ENCODE measurements at places on chromosomes 4 and X.

- no peak for DNase-seq
These were observed 205.9 kb downstream of the TLL1 start for GRCh38 chr4:166078955-166079354.

DNA sequence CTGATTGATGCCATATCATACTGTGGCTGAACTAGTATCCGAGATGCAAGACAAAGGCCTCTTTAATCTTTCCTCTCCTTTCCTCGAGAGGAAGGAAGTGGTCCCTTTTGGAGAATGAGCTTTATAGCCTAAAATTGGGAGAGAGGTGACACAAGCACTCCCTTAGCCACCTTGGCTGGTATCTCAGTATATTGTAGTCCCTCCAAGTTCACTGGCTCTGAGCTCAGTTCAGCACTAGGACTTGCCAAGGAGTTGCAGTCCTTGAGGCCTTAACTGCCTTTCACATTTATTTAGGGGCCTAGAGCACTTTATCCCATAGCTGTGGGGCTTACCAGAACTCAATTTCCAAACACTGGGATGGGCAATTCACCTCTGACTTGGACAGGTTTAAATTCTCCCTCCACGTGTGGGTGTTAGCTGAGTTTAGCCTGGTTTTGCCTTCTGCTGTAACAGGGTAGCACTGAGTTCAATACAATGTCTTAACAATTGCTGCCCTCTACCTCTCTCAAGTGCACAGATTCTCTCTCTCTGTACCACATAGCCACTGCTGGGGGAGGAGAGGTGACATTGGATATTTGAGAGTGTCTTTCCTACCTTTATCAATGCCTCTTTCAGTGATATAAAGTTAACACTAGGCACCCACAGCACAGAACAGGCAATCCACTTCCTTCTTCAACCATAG, 216.4 kb downstream of the TECRL start:
- DNase-seq: no peak

DNA sequence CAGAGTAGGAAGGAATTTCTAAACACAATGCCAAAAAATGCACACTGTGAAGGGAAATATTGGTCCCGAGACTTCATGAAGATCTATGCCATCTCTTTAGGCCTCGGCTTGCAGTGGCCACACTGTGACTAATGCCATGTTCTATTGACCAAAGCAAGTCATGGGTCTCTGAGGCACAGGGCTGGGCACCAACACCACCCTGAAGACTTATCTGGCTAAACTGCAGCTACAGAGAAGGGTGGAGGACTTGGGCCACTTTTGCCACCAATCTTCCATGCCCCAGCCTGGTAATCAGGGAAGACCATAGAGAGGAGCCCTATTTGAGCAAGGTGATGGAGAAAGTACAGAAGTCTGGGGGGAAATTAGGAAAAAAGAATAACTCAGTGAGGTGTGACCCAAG, 42.1 kb downstream of the HMX1 start:
- no peak for DNase-seq

- no peak for DNase-seq
These were observed 45.7 kb downstream of the MID1 start for GRCh38 chrX:10574663-10575062.

- no peak for DNase-seq
These were observed 182.1 kb downstream of the CPE start for GRCh38 chr4:165560941-165561340.

GRCh38 chr4:159191989-159192388, 89.1 kb downstream of the RAPGEF2 start:
- DNase-seq: no peak

DNA sequence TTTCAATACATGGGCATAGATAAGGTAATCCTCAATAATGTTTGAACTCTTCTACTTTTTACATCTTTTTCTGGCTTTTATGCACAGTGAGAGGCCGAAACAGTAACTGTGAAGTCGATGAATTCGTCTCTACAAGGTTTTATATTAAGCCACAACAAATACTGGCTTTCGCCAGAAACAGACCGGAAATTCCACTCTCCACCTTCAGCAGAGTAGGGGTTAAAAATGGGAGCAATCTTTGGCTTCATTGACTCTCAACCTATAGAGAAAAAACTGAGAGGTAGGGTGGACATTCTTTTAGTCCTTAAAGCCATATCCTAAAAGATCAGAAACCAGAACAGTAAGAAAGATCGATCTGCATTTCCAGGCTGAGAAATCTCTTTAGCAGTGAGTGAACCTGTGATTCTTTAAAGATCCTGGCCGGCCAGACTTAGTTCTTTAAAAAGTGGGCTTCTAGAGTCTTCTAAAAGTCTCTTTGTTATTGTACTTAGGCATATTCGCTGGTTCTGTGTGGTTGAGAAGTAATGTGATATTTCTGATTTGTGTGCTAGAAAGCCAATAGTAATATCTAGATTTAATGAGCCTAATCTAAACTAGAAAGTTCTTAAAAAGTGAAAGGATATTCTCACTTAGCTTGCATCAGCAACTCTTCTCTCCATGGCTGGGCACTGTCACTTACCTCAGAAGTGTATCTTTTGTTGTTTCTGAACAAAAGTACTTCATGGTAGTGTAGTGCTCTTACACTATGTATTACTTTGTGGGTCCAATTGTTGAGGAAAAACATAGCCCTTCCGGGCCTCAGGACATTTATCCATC, 2.0 kb downstream of the HSPA4L start:
- DNase-seq: no peak

GRCh38 chr4:170087163-170087700, 2.5 kb downstream of the AADAT start:
- no peak for DNase-seq

- DNase-seq: no peak
These were observed 260.7 kb downstream of the SNCA start for GRCh38 chr4:89576246-89576645.

DNA sequence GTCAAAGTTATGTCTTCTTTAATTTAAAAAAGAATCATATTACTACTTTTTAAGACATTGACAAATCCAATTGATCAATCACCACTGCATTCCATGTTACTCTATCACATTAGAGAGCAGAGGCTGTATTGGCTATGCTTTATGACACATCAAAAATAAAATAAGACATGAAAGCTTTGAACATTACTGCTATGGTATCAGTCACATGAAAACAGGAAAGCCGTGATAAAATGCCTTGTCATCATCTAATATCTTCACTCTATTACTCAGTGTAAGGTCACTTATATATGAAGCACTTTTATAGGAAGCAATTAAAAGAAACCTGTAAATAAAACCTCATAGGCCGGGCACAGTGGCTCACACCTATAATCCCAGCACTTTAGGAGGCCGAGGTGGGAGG, 27.7 kb upstream of the CEP135 start:
- no peak for DNase-seq

GRCh38 chr4:86977621-86978184, 42.9 kb downstream of the AFF1 start:
- peak; percentile 62 for DNase-seq

GRCh38 chr4:15874671-15875070, 63.9 kb downstream of the FGFBP1 start:
- no peak for DNase-seq

DNA sequence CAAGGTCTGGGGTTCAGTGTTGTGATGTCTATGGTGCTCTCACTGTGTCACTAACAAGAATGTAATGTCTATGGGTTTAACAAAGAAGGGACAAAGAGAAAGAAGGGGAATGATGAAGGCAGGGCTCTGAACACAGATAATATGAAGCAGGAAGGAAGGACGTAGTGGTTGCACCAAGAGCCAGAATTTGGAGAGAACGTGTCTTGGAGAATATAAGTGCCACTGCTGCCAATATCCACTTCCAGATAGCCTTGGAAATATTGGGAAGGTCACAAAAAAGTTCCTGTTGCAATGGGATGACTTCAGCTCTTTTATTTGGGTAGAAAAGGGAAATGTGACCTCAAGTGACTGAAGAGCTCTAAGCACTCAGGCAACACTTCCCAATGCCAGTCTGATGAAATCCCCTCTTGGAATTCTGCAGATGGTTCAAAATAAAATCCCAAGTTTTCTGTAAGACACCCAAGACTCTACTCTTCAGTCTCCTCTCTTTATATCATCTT, 131.8 kb downstream of the PRKX start:
- DNase-seq: no peak

DNA sequence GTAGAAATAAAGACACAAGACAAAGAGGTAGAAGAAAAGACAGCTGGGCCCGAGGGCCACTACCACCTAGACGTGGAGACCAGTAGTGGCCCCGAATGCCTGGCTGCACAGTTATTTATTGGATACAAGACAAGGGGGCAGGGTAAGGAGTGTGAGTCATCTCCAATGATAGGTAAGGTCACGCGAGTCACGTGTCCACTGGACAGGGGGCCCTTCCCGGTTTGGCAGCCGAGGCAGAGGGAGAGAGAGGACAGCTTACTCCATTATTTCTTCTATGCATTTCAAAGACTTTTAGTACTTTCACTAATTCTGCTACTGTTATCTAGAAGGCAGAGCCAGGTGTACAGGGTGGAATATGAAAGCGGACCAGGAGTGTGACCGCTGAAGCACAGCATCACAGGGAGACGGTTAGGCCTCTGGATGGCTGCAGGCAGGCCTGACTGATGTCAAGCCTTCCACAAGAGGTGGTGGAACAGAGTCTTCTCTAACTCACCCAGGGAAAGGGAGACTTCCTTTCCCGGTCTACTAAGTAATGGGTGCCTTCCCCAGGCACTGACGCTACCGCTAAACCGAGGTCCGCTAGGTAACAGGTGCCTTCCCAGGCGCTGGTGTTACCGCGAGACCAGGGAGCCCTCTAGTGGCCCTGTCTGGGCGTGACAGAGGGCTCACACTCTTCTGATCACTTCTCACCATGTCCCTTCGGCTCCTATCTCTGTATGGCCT, 44.9 kb downstream of the ZBTB49 start:
- peak; percentile 15 for DNase-seq

DNA sequence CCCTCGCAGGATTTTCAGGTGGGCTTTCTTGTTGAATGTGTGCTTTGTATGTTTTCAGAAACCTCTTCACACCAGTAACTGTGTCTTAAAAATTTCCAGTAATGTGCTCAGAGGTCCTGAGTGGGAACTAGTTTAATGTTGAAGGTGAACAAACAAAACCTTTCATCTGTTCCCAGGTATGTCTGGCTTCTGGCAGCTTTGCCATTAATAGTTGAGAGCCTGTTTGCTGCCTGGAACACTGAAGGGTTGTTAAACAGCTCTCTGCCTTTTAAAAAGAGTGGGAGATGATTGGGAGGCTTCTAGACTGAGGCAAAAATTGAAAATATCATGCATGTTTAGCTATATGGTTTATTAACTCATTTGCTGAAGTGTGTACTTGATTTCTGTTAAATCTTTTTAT, 161.2 kb upstream of the AGTR2 start:
- no peak for DNase-seq

DNA sequence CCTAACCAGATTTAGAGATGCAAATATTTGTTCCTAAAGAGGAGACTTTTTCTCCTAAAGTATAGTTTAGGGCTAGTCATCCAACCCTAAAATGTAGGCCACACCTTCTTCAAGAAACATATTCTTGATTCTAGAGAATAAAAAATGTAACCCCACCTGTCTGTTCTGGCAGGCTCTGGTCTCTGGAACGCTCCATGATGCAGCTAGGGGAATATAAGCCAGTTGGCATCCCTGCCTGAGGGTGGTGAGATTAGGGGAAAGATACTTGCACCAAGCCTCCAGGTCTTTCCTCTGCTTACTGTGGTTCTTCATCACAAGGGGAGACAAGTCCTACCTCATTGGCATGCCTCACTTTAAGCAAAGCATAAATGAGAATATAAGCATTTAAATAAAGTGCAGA, 21.2 kb upstream of the TBC1D9 start:
- no peak for DNase-seq

GRCh38 chrX:95949588-95949987, 735.1 kb upstream of the DIAPH2 start:
- DNase-seq: no peak

GRCh38 chr4:14196131-14196530, 568.6 kb upstream of the BOD1L1 start:
- DNase-seq: peak; percentile 63

- DNase-seq: no peak
These were observed 71.3 kb upstream of the KIT start for GRCh38 chr4:54586320-54586955.

DNA sequence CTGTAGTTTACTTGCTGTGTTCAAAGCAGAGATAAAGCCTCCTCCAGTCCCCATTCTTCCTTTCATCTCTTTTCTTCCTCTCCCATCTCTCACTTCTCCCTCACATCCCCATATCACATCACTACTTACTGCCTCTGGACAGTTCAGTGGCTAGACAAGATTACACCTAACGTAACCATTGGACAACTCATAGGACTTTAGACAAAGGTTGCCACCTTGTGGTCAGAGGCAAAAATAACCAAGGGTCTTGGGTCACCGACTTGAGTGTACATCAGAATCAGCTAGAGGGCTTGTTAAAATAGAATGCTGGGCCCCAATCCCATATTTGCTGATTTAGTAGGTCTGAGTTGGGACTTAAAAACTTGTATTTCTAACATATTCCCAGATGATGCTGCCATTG, 109.3 kb upstream of the DGKK start:
- DNase-seq: peak; percentile 7

GRCh38 chr4:2251795-2252529, 9.9 kb downstream of the MXD4 start:
- DNase-seq: no peak

DNA sequence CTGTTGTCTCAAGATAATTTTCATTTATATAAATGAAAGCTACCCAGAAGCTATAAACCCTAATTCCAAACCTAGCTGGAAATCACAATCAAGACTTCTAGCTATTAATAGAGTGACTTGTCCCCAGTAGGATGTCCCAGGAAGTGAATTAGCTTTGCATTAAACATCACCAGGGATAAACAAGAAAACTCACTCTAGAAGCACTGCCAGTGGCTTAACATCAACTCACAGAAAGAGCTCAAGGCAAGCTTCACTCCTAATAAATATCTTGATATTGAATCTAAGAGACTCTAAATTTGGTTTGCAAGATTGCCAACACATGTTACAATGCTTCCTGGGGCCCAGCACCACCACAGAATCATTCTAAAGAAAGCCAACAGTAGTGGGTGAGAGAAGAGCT, 468.7 kb upstream of the FAM241A start:
- no peak for DNase-seq

DNA sequence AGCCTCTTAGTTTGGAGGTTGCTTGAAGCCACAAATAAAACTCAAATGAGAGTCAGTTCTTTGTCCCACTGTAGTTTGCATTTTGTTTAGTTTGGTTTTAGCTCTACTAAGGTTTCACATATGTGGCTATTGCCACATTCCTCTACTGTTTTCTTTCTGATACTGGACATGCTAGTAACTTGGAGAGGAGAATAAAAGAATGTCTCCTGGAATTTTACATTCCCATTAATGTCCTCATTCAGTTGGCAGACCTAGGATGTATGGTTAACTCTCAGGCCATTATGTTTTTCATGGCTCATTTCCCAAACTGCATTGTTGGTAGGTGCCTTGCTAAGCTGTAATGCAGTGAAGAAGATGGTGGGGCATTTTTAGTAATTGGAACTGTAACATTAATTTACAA, 29.9 kb downstream of the UPRT start:
- DNase-seq: peak; percentile 18

- no peak for DNase-seq
These were observed 65.1 kb downstream of the GPR143 start for GRCh38 chrX:9700555-9700954.

Measured in smooth muscle cell of the brain vasculature (primary cell).